NCI-H1417 (cell line): ENCODE measurements at places on chromosomes 6 and 20.

DNA sequence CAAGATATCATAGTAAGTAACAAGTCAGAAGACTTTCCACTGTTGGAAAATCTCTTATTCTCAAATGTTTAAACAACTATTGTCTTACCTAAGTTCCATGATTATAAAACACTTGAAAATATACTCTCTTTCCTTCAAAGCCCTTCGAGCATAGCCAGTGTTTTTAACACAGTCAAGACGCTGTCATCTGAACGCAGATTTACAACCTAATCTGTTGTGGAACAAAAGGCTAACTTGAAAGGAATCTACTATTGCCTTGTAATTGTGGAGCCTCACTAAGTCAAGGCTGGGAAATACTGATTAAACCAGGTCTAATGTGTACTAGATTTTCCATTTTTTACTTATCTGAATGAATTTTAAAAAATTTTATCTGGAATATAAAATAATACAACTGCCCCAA lies 205.8 kb downstream of the TRDN start:
- peak; percentile 11 for DNase-seq

DNA sequence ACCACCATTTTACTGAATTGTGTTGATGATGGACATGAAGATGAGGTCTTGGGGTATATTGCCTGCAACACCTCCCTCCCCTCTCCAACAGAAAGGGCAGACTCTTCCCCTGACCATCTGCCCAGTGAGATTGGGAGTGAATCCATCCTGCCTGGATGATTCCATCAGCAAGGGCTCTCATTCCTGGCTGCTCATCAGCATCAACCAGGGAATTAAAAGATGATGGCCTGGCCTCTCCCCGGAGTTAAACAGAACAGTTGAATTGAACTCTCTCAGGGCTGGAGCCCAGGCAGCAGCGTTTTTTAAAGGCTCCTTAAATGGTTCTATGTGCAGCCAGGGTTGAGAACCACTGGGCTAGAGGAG lies 14.6 kb upstream of the MRPS18A start:
- DNase-seq, result no peak

DNA sequence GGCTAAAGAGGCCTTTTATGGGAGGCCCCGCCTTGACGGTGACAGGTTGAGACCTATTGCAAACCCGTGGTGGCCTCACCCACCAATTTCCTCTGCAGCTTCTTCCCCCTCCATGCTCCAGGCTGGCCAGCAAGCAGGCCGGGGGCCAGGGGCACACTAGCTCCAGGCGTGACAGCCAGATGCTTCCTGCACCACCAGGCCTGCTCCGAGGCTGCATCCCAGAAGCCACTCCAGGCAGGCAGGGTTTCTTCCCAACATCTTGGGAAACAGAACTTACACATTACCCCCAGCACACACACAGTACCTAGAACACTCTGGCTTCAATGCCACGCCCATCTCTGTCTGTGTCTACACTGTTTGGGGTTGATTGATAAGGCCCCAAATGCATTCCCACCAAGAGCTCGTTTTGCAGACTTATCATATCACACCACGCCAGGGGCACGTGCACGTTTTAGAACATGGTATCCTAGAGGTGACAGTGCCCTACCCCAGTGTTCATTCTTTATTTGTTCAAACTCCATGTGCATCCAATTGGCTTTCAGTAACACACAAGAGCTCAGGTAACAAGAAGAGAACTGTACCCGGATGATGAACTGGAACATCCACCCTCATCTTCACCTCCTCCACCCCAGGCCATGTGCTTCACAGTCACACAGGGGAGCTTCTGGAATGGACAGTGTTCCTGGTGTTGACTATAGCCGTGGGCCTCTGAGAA lies 221.4 kb upstream of the RREB1 start:
- DNase-seq, result no peak

- no peak for DNase-seq
Observed at GRCh38 chr6:17218023-17218748, 63.0 kb upstream of the RBM24 start.

GRCh38 chr6:101711518-101711917 lies 318.0 kb downstream of the GRIK2 start:
- no peak for DNase-seq

DNA sequence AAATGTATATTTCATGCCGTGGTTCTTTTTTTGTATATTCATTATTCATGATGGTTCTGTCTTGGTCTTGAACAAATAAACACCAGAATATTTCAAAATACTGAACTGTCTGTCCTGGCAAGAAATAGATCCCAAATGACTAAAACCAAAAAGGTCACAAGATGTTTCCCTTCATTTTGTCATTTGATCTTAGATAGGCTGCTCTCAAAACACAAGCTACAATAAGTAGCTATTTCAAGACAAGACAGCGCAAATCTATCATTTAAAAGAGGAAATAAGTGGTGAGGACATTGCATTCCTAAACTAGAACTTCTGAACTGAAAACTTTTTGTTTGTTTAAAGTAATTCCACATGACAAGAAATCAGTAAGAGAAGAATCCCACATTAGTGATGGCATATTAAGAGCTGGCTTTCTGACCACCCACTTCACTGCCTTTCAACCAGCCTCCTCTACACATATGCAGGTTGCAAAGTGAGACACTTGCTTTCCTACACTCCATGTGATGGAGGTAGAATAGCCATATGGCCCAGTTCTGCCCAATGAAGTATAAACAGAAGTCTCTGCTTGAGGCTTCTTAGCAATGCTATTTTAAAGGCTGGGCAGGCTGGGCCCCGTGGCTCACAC lies 54.4 kb upstream of the CCDC28A start:
- no peak for DNase-seq

DNA sequence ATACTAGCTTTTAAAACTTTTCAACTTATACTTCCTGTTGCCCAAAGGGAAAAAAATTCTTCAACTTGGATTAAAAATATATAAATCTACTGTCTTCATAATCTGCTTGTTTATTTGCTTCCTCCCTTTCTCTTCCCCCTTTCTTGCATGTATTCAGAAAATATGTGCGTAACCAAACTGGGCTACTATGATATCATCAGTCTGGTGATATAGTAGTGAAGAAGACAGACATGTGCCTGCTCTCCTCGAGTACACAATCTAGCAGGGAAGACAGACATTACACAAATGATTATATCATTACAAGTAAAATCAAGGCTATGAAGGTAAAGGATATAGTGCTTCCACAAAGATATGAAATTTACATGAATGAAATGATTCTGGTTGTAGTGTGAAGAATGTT lies 31.0 kb downstream of the IBTK start:
- DNase-seq, result no peak

GRCh38 chr6:111464184-111464583 lies 18.8 kb downstream of the REV3L start:
- DNase-seq, result no peak

DNA sequence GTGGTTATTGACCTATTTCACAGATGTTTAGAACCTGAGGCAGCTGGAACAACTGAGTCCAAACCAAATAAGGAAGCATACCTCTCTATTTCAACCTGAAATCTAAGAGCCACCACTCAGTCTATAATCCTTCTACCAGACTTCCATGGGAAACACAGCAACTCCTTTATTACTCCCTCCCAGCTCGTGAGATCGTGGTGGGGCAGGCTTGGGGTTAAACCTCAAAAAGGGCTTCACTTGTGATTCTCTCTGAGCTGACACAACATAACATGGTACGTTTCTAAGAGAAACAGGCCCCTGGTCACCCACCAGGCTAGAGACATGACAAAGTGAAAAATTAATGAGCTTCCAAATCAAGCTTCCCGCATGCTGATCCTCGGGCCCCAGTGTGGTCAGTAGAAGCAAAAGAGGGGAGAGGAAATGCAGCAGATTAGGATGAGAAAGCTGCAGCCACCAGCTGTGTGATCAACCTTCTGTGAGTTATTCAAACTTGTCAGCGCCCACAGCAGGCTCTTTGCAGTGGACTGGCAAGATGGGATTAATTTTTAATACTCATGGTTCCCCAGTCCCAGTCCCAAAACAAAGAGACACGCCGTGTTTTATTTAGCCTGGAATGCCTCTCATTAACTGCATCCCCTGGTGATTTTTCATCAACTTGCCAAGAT lies 9.3 kb downstream of the PKHD1 start:
- no peak for DNase-seq

GRCh38 chr6:111845441-111845871 lies 27.8 kb downstream of the FYN start:
- no peak for DNase-seq

DNA sequence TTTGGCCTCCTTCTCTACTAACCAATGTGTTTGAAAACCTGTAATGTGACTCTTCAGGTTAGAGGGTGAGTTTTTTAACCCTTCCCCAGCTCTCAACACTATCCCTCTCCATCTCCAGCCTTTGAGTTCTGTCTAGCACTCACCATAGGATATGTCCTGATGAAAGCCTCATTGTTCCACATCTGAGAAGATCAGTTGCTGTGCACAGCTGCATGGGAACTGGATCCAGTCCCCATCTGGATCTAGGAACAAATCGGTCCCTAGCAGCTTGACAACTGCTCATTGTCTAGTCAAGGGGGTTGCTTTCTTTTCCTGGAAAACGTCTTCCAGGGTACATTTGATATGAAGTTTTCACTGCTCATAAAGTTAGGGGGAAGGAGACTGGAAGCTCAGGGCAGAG lies 45.4 kb upstream of the AGPAT4 start:
- DNase-seq, result no peak

DNA sequence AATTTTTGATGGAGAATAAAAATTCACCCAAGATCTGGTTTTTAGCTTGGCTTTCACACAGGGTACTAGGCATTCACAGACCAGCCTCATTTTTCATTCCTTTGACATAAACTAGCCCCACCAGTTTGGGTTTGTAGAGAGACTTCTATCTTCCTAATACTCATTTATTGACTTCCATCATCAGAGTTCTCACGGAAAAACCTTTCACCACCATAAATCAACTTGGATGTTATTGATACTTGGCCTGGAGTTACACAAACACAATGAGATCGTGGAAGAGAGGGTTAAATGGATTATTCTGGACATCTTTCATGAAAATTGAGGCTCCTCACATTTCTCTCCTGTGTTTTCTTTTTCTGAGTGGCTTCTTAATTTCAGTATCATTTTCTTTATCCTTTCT lies 26.8 kb upstream of the EDN1 start:
- no peak for DNase-seq
